ENCODE measurements at places on chromosomes 1 and 21.

GRCh38 chr1:234619071-234619480 lies 9.1 kb upstream of the IRF2BP2 start:
- no peak for DNase-seq

- no peak for DNase-seq
These were observed 21.5 kb downstream of the RPL5 start for GRCh38 chr1:92853299-92853698.

DNA sequence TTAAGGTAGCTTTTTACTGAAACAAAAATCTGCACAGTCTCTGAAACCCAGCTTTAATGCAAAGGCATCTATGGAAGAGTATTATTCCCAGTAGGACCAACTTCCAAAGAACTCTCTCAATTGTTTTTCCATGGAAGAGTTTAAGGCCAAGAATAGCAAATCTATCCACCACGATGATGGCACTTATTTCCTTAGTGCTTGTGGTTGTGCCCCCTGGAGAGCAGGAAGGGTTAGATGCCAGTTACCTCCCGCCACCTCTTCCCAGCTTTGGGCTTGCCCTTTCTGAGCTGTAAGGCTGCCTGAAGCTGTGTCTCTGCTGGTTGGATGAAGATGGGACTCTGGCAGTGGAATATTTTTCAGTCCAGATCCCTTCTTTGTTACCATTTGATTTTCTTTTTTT lies 4.8 kb upstream of the ATP1A1 start:
- no peak for DNase-seq

DNA sequence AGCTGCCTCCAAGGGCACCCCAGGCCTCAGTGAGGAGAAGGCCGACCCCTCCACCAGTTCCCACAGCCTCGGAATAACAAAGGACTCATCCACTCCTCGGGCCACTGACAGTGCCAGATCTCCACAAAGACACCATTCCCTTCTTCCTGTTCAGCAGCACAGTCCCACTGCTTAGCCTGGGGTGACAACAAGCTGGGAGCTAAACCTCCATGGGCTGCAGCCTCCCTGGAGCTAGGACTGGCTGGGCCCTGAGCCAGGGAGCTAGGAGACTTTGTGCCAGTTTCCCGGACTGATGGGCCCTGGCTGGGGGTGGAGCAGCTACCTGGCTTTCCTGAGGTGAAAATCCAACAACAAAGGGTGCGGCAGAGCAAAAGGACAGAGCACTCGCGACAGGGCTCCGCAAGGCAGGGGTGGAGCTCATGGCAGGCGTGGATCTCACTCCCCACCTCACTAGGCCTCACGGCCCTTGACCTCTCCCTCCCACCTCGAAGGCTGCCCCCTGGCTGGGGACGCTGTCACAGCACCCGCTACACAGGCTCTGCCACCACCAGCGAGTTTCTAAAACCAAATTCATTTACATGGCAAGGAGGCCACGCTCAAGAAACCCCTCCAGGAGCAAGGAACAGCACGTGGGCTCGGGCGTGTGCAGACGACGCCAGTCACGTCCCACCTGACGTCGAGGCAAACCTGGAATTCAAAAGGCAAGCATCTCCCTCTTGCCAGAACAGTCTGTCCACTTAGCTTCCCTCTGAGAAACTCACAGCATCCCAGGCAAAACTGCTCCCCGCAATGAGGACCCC lies 13.8 kb downstream of the SLC35E2B start:
- DNase-seq: no peak

DNA sequence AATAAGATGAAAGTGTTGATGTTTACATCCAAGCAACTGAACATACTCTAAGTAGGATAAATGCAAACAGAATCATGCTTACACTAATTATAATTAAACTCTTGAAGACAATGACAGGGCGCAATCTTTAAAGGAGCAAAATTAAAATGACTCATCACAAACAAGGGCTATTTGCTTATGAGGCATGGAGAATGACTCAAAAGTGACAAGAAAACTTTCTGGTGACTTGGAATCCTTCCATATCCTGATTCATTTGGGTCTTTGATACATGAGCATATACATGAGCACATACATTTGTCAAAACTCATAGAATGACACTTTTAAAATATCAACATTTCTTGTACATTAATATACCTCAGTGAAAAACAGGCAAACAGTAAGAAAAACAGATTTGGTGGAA lies 1632.3 kb downstream of the KCNT2 start:
- DNase-seq: no peak

DNA sequence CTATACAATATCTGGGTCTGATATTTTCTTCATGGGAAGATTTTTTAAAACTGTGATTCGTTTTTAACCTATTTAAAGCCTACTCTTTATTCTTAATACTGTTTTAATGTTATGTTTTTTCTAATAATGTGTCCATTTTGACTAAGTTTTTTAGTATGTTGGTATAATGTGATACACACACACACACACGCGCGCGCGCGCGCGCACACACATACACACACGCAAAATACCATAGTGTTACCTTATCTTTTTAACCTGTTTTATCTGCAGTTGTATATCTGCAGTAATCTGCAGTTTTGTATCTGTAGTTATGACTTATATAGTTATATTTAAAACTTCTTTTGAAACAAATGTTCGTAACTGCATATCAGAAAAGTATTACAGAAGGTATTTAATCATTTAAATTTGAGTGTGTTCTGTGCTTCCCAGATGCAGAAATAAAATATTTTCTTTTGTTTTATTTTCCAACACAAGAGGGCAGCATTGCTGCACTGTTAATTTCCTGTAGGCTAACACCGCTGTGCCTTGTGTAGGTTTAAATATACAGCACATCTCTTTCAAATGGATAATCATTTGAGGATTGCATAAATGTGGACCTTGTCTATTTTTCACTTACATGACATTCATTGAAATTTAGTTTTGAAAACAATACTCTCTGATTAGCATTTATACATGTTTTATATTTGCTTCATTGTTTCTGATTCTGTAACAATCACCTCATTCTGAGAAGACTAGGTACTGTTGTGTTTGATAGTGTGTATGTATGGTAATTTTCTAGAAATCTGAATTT lies 166.1 kb downstream of the PDE4B start:
- DNase-seq: peak; percentile 49

DNA sequence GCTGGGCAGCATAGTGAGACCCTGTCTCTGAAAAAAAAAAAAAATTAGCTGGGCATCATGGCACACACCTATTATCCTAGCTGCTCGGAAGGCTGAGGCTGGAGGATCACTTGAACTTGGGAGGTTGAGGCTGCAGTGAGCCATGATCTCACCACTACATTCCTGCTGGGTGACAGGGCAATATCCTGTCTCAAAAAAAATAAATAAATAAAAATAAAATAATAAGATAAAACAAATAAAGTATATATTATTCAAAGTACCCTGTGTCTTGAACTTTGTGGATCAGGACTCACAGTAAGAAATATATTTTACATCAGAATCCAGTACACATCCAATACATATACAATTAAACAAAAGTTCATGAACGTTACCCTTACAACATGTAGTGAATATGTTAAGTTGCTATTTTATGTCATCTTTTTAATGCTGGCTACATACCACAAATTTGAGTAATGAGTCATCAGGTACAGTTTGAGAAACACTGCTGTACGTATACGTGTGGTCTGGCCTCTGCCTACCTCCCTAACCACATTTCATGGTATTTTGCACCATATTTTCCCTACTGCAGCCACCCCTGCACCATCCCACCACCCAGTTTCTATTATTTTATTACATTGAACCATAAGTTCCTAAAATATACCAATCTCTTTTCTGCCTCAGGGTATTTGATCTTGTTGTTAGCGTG lies 4.4 kb downstream of the NME7 start:
- no peak for DNase-seq

DNA sequence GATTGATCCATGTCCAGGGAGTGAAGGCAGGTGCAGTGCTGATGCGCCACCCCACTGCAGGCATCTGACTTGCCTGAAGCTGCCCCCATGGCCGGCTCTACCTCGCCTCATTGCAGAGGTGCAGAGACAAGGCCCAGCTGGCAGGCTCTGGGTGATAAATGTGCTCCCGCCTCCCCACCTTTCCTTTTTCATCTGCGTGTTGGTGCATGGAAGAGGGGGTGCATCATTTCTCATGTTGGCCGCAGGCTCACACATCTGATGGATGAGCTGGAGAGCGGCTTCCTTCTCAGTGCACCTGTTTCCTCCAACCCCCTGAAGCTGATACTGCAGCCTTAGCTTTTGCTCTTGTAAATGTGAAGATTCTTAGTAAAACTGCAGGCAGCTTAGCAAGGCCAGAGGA lies 306.0 kb upstream of the KAZN start:
- DNase-seq: no peak

- peak; percentile 68 for DNase-seq
These were observed 36.9 kb downstream of the EIF2D start for GRCh38 chr1:206575165-206575893.
